ENCODE measurements at places on chromosomes 4 and X.

- no peak for DNase-seq
Observed at GRCh38 chrX:101619364-101619763, 1.6 kb upstream of the ARMCX6 start.

DNA sequence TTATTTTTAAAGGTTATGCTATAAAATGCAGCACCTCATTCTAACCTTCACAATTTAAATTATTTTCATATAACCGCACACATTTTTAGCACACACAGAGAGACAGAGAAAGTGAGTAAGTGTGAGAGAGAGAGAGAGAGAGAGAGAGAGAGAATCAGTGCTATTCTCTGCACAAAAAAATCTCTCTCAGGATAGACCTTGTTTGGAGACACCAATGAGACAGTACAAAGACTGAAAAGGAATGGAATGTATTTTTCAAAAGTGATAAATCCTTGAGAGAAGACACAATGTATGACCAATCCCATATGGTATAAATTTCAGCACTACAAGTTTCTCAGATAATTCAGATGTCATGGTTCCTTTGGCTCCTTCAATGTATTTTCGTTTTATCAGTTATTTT lies 132.1 kb upstream of the PCDH18 start:
- DNase-seq, result peak; percentile 66

DNA sequence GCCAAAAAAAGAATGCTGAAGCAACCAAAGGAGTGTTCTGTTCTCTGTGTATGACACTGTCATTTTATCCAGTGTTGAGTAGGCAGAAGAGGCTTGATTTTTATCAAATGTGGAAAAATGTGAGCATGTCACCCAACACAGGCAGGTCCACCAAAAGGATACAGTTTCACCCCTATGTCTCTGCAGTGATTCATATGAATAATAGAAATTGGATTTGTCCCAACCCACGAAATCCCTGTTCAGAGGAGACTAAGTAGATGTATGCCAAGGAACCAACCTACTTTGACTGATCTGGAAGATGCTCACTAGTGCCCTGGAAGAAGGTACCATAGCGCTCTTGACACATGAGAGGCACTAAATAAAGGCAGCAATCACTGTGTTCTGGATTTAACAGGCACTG lies 72.5 kb downstream of the FGF13 start:
- no peak for DNase-seq

- DNase-seq, result no peak
Observed at GRCh38 chrX:34270434-34270833, 138.3 kb upstream of the FAM47A start.

GRCh38 chr4:73713650-73714049 lies 26.7 kb upstream of the CXCL8 start:
- no peak for DNase-seq

DNA sequence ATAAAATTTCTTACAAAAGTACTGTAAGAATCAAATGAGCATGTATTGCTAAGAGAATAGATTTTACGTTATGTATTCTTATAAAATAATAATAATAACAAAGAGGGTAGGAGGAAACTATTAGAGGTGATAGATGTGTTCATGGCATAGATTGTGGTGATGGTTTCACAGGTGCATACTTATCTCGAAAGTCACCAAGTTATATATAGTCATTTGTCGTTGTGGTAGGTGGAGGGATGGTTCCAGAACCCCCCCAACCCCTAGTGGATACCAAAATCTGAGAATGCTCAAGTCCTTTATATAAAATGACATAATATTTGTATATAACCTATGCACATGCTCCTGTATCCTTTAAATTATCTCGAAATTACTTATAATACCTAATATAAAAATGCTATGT lies 36.7 kb upstream of the H2AZ1 start:
- no peak for DNase-seq

DNA sequence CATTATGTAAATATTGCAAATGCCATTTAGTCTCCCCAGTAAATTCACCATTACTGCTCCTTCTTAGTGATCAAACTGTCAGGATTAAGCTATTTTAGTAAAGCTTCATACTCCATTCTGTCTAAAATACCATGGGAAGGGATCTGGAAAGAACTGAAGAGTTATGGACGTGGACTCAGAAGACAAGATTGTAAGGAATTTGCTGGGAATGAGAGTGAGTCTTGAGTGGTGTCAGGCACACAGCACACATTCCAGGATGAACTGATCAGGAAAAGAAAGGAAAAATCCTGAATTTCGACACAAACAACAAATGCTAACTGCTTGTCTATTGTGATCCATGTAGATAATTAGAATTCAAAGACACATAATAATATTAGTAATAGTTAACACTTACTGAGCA lies 311.0 kb downstream of the CENPC start:
- no peak for DNase-seq

DNA sequence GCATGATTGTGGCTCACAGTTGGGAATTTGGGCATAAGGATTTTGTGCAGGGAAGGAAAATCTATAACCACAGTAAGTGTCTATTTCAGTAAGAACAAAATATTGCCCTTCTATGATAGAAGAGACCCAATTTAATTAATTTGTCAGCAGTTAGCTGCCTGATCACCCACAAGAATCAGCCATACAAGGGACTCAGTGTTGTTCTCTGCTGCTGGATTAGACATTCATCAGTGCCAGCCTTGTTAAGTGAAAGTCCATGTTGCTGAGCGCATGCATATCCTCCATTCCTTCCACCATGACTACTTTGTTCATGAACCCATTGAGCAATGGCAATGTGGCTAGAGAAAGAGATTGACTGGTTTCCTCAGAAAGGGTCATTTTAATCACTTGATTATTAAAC lies 125.3 kb upstream of the PDHA2 start:
- DNase-seq, result no peak

- DNase-seq, result peak; percentile 91
Observed at GRCh38 chr4:82428969-82429727, 1.1 kb downstream of the HNRNPDL start.

DNA sequence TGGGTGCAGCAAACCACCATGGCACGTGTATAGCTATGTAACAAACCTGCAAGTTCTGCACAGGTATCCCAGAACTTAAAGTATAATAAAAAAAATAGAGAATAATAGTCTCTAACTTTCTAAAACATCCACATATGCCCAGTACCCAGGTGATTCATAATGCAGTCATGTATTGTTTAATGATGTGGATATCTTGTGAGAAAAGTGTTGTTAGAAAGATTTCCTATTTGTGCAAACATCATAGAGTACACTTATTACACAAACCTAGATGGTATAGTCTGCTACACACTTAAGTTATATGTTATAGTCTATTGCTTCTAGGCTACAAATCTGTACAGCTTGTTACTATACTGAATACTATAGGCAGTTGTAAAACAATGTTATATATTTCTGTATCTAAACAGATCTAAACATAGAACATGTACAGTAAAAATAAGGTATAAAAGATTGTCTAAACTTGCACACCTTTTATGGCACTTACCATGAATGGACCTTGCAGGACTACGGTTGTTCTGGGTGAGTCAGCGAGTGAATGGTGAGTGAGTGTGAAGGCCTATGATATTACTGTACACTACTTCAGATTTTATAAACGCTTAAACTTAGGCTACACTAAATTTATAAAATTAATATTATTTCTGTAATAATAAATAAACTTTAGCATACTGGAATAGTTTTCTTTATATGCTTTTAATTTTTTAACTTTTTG lies 232.2 kb upstream of the SLIT2 start:
- no peak for DNase-seq

DNA sequence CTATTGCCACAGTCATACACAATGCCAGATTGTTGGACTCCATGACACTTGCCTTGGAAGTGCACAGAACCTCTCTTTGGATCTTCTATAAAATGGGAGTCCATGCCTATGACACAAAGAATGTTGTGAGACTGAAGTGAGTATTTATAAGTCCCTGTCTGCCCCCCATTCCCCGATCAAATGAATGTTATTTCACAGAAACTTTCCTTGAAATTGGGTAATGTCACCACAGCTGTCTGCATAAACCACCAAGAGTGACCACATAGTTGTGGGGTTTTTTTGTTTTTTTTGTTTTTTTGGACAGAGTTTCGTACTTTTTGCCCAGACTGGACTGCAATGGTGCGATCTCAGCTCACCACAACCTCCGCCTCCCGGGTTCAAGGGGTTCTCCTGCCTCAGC lies 27.1 kb upstream of the REST start:
- DNase-seq, result no peak

DNA sequence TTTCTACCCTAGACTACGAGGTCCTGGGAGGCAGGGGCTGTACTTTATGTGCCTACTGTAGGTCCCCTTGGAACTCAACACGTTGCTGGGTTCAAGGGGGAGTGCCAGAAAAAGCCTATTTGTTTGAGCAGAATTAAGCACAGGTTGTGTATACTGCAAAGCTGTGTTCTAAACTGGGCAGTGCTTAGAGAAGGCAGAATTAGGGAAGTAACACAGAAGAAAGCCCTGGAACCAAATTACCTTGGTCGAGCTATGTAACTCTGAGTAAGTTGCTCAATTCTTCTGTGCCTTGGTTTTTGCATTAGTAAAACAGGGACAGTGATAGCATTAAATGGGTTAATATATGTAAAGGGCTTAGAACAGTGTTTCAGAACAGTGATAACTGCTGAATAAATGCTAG lies 245.0 kb upstream of the SFRP2 start:
- no peak for DNase-seq

DNA sequence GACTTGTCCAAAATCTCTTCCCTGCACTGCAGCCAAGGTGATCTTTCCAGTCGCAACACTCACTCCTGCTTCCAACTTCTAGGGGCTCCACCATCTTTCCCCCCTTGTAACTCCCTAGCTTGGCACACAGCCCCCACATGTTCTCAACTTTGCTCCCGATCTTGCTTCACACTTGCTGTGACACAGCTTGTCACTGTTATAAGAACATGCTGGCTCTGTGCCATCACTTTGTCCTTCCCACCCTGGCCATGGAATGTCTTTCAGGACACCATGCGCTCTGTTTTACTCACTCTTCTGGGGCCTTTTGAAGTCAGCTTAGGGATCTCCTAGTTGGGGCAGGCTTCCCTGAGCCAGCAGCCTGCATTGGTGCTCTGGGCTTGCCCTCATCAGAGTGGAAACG lies 2.5 kb downstream of the NSDHL start:
- no peak for DNase-seq

DNA sequence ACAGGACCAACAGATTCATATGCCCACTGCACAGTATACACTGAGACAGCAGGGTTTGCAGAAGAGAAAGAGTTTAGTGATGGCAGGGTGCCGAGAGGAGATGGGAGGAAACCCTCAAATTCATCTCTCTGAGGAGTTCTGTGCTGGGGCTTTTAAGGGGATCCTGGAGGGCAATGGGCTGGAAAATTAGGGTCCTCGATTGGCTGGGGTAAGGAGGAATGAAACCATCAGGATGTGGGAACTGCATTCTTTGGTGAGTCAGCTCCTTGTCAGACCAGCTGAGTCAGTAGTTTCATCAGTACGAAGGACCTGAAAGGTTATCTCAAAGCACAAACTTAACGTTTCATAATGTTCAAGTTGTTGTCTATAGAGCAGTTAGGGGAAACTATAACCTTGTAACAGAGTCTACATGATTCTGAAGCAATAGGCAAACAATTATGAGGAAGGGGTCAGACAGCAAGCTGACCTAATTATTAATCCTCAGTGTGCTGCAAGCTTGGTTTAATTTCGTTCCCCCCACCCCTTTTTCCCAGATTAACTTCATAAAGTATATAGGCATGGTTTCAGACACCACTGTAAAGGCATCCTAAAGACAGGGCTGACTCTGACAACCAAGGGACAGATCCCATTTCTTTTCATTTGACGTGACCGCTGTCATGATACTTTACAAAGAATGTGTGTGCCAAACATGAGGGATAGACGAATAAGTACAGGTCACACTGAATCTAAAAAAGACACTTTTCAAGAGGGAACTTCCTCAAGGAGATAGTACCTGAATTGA lies 1.5 kb upstream of the MSMO1 start:
- DNase-seq, result peak; percentile 84

- DNase-seq, result peak; percentile 2
Observed at GRCh38 chr4:46444318-46445000, 54.5 kb upstream of the GABRA2 start.

DNA sequence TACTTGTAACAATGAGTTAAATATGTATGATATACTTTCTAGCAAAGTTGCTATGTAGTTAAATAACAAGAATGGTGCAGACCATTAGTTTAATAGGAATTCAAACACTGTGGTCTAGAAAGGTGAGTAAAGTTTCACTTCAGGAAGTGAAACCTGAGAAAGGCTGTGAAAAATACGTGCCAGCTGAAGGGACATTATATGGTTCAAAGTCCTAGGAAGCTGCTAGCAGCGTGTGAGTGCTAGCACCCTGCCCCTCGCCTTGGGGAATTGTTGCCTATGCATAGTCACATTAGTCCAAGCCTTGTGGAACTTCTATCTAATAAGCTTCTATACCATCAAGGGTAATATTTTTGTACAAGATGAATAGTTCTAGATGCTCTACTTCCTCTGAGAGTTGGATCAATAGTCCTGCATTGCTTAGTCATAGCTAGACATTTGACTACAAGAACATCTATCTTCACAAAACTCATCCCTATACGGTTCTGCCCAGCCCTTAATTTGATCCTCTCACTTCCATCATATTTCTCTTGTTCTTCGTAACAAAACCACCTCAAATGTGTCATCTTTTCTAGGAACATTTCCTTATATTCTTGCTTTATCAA lies 45.8 kb upstream of the ARSJ start:
- DNase-seq, result no peak

- no peak for DNase-seq
Observed at GRCh38 chr4:45578874-45579273, 545.0 kb downstream of the GABRG1 start.

- no peak for DNase-seq
Observed at GRCh38 chr4:156248917-156249316, 295.3 kb upstream of the CTSO start.

GRCh38 chrX:55342533-55343501 lies 78.1 kb upstream of the PAGE3 start:
- DNase-seq, result peak; percentile 11

GRCh38 chr4:113094802-113095201 lies 45.3 kb downstream of the ANK2 start:
- peak; percentile 41 for DNase-seq

- DNase-seq, result no peak
Observed at GRCh38 chr4:20487852-20488251, 212.4 kb upstream of the PACRGL start.

DNA sequence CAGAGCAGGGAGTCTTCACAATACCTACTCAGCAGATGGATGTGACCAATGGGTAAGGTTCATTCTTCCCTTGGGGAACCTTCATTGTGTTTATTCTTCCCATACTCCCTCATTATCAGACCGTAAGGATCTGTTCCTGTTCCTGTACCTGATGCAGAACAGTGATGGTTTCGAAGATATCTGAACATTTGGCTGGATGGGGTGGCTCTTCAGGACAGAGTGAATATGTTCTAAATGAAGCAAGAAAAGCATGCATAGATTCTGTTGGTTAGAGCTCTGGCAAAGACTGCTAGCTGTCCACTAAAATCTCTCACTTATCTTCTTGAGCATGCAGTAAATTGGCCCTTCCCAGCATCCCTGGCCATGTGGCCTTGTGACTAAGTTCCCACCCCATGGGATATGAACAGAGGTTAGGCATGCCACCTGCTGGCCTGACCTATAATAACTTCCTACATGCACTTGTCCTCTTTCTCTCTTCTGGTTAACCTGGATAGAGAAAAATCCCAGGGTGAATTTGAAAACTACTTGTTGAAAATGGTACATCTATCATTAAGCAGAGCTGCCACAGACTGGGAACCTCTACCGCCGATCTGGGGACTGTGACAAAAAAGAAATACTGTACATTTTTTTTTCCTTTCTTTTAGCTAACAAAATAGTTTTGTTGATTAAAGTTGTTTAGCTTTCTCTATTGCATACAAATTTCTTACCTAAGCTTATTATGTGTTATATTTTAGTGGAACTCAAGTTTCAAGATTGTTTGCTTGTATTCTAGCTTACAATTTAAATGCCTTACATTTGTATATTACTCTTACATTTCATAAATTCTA lies 60.0 kb upstream of the BANK1 start:
- peak; percentile 79 for DNase-seq

- no peak for DNase-seq
Observed at GRCh38 chrX:123834116-123834515, 25.7 kb upstream of the XIAP start.

All from cardiac fibroblast (primary cell).